ENCODE measurements at places on chromosomes 2 and 18.

DNA sequence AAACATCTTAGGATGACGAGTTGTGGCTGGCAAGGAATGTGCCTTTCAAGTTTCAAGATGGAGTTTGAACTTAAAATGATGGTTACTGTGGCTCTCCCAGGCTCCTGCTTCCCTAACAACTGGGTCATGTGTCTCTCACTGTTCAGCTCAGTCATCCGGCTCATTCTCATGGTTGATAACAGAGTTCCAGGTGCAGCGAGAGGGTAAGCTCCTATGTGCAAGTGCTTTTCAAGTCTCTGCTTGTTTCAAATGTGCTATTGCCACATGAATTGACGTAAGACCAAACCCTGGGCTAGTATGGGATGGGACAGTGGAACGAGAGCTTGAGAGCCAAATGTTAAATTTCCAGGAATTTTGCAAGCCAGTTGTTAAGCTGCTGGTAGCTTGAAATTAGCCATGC is 19.5 kb upstream of the PUM2 start:
- DNase-seq, result no peak

- peak; percentile 6 for DNase-seq
Measured at GRCh38 chr2:119106301-119106897, 52.2 kb downstream of the C1QL2 start.

DNA sequence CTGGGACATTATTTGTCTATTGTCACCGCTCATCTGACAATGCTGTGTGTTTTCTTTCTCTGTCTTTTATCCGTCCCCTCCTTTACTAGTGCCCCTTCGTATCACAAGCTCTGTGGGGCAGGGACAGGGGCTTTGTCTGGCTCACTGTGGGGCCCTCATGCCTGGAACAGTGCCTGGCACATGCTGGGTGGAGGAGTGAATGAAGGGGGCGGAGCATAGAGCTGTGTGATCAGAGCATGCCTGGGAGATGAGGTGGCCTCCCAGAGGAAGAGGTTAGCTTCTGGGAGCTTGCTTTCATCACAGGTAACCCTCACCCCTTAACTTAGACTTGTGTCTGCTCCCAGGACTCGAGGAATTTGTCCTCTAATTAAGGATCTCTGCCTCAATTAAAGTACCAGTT is 16.4 kb downstream of the MTCL1 start:
- DNase-seq, result no peak

- no peak for DNase-seq
Measured at GRCh38 chr2:13676269-13676668, 956.2 kb upstream of the LRATD1 start.

DNA sequence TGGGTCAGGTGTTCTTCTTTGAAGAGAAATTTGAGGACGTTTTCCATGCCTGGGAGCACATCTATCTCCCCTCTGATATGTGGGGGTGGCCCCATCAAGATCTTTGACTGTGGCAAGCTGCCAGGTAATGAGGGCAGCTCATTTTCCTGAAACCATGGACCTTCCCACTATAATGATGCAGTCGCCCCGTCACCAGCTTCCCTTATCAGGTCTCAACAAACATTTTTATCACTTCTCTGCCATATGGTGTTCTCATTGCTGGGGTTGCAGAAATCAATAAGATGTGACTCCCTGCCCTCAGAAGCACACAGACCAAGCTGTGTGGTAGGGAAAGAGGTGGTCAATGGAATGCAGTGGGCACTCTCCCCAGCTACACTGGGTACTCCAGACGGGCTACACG is 48.4 kb upstream of the B3GNT7 start:
- DNase-seq, result no peak

DNA sequence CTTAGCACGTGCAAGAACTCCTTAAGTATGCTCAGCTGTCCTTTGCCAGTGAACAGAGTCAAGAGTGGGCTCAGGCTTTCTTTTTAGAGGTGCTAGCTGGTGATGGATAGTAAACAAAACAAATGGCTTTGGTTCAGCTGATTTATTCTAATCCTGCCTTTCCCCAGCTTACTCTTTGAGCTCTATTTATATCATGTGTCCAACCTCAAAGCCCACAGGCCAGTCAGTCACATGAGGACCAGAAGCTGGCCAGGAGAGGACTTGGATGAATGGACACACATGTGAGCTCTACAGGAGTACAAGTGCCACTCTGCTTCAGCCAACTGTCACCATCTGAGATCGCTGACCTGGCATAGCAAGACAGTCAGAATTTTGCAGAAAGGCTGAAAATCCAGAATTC is 59.4 kb downstream of the STK39 start:
- DNase-seq, result no peak

DNA sequence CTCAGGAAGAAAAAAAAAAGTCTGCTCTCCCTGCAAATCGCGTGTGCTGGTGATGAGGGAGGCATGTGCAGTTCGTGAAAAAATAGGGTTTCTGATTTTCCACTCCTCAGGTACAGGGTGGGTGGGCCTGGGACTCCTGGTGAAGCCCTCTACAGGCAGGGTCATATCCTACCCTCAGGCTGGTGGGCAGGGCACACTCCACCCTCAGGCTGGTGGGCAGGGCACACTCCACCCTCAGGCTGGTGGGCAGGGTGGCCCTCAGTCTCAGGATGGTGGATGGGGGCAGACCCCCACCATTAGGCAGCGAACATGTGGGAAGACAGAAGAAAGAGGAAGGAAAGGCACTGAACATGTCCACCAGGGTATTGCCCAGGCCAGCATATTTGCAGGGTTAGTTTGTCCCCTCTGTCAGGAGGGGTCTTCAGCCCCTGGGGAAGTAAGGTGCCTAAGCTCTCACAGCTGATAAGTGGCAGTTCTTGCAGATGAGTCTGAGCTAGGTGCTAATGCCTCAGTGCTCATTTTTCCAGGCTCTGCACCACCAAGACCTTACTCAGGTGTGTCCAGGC is 95.2 kb upstream of the RAB6C start:
- no peak for DNase-seq

GRCh38 chr2:82013641-82014040 is 1709.1 kb upstream of the LRRTM1 start:
- no peak for DNase-seq

- DNase-seq, result no peak
Measured at GRCh38 chr18:79542876-79543750, 136.5 kb upstream of the CTDP1 start.

- no peak for DNase-seq
Measured at GRCh38 chr2:60298006-60298696, 255.3 kb downstream of the BCL11A start.

- no peak for DNase-seq
Measured at GRCh38 chr2:171669121-171669520, 18.1 kb upstream of the DYNC1I2 start.

DNA sequence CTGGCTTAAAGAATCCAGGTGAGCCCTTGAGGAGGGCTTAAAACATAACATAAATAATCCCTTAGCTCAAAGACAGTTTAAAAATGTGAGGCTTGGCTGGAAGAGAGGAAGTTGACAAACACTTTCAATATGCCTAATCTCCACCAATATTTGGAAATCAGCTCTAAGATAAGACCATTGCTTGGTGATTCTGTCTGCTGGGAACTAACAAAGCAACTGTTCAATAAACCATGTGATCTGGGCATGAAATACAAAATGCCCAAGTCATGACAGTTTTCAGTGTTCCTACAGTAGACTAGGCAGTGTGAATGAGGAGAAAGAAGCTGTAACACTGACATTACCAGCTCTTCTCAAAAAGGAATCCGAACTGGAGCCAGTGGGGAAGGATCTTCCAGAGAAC is 10.7 kb downstream of the MFF start:
- no peak for DNase-seq

DNA sequence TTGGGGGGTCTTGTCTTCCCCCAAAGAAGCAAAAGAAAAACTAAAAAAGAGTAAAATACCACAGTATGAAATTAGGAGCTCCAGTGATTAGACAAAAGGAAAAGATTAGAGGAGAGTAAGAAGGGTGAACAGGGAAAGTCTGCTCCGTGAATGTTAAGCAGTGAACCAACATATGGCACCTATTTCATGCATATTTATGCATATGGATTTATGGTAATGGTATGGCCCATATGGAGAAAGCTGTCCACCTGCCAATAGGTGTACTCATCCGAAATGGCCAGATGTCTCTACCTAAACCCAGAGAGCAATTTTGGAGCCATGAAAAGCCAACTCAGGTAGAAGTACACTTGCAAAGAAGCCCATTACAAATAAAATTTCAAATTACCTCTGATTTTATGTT is 404.0 kb upstream of the RAB6C start:
- no peak for DNase-seq

- no peak for DNase-seq
Measured at GRCh38 chr2:227368574-227368973, 10.5 kb downstream of the TM4SF20 start.

DNA sequence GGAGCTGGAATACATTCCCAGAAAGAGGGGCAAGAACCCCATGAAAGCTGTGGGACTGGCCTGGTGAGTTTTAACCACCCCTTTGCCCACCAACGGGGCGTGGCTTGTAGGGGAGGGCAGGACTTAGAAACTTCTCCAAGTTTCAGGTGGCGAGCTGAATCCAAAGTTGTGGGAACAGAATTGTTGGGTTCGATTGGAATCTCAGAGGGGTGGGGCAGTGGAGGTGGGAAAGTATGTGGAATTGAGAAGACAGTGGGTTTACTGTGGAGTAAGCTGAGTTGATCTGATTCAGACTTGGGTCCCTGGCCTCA is 1.1 kb downstream of the PNKD start:
- no peak for DNase-seq

GRCh38 chr2:208879666-208880065 is 473.1 kb downstream of the PTH2R start:
- no peak for DNase-seq

GRCh38 chr2:33785201-33786106 is 186.4 kb upstream of the FAM98A start:
- DNase-seq, result no peak

DNA sequence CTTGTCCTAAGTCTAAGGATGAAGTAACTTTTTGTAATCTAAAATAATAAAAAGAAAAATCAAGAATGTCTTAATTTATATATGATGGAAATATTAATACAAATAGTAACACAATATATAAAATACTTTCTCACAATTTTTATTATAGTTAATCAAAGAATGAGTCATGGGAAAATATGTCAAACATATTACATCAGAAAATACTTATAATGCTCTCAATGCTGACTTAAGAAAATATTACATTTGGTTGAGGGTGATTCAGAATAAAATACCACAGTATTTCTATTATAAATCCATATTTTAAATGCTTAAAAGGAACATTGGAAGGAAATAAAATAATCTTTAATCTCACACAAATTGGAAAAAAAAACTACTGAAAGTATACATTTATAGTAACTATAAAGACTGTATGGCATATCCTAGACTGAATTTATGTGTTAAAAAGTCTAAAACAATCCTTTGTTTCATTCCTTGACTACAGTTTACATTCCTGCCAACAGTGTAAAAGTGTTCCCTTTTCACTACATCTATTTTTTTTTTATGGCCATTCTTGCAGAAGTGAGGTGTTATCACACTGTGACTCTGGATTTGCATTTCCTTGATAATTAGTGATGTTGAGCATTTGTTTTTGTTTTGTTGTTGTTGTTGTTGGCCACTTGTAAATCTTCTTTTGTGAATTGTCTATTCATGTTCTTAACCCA is 1573.5 kb upstream of the ACVR2A start:
- DNase-seq, result no peak

DNA sequence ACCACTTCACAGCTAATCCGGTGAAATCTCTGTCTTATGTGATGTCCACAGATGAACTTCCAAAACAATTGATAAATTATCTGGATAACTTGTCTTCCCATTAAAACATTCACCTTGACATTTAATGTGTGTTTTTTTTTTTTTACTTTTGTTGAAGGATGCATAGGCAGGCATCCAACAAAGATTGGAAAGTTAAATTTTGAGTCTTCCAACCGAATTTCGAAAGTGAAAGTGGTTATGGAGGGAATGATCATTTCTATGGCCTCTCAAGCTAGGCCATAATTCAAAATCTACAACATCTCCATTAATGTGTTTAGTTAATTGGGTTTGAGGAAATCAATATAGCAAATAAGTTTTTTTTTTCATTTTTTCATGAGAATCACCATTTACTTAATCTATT is 1495.5 kb upstream of the ACVR2A start:
- DNase-seq, result no peak

DNA sequence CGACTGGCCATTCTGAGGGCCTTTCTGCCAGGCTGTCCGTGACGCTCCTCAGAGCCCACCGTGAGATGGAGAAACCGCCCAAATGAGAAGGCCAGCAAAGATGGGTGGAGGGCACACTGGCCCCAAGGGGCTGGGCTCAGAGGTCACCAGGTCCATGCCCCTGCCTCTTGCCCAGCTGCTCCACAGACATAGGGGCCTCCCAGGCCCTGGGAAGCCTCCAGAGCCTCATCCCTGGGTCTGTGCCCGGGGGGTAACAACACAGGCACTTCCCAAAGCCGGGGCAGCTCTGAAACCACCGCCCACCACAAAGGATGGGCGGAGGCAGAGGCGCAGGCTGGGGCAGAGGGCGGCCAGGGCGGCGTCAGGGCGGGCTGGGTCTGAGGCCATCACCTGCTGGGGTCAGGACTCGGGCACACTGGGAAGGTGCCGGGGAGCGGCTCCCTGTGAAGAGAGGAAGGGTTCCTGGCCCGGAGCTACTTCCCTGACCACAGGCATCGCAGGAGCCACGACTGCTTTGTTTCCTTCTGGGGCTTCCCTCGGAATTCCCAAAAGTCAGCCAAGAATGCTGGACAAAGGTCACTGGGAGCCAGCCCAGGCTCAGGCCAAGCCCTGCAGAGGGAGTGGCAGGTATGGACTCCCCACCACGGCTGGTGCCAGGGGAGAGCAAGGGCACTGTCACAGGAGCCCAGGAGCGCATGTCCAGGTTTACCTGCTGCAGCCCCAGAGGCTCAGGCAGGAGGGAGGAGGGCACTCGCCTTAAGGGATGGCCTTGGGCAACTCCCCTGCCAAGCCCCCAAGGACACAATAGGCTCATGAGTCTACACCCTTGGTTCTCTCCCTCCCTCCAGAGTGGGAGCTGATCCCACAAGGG is 9.4 kb downstream of the CYP26B1 start:
- DNase-seq, result no peak

GRCh38 chr2:114294741-114295140 is 147.7 kb upstream of the DPP10 start:
- DNase-seq, result no peak

DNA sequence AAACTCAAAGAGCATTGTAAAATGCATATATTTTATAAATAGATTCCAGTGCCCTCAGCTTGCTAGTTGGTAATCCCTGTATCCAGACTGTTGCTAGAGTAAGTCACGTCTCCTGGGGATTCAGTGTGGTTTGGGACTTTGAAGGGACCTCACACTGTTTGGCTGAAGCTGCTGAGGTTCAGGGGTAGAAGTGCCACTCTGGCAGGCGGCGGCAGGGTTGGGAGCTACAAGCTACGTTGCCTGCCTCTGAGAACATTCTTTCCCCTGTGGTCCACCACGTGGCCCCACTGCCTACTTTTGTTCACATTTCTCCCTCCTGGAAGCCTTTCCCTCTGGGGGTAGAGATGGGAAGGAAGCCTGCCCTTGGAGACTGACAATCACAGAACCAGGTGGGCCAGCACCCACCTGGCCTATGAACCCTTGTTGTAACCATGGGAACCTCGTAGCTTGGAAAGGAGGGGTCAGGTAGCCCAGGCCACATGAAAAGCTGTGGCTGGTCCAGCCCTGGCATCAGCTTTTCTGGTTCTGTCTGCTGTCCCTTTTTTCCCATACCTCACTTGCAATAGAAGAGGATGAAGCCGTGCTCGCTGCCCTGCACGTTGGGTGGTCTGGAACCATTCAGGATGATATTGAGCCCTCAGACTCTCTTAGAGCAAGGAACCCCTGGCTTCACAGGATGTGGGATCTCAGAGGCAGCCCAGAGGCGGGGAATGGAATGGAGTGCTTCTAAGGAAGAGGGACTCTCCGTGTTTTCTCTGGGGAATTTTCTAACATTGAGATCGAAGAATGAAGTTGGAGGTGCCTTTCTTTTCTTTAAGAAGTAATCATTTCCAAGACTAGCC is 2.9 kb downstream of the RNF144A start:
- no peak for DNase-seq

Data from activated CD4-positive, alpha-beta T cell treated with anti-CD3 and anti-CD28 coated beads for 24 hours (primary cell).